ENCODE measurements at places on chromosomes 7 and 10.

DNA sequence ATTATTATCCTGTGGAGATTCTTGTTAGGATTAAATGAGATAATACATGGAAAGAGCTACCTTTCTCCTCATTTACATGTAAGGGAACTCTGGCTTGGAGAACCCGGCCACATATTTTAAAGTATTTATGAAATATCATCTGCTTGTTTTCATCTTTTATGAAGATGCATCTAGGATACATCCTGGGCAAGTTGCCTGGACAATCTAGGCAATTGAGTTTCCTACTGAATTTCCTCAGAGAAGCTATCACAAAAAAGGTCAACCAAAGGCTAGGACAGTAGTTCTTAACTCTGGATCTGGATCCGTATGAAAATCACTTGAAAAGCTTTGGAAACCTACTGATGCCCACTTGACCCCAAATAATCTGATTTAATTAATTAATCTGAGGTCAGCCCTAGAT is 140.7 kb downstream of the MTPAP start:
- DNase-seq: no peak

- no peak for DNase-seq
Observed at GRCh38 chr10:132869621-132870020, 72.7 kb downstream of the CFAP46 start.

DNA sequence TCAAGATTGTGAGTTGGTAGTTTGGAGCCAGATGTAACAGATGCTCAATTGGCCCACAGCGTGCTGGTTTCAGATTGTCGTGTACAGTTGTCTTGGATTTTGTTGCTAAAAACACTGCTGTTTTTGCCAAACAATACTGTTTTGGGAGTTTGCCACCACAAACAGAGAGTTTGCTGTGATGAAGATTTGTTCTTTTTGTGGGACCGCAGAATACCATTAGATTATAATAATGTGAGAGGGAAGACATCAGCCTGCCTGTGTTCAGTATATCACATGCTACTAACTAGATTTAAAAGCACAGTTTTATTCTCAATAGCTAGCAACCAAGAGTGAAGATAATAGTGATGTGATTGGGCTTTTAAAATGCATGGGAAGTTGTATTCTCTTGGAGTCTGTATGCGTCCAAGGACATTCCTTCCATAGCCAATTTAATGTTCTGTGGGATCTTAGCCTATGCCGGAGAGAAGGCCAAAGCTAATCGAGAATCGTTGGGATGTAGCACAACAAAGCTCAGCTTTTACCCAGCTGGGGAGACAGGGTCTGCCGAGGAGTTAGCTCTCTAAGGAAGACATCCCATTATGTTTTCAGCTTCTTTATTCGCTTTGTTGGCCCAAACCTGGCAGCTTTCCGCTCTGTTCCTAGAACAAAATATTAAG is 18.7 kb upstream of the ITGA8 start:
- no peak for DNase-seq

GRCh38 chr7:137328373-137329120 is 15.0 kb downstream of the PTN start:
- no peak for DNase-seq

DNA sequence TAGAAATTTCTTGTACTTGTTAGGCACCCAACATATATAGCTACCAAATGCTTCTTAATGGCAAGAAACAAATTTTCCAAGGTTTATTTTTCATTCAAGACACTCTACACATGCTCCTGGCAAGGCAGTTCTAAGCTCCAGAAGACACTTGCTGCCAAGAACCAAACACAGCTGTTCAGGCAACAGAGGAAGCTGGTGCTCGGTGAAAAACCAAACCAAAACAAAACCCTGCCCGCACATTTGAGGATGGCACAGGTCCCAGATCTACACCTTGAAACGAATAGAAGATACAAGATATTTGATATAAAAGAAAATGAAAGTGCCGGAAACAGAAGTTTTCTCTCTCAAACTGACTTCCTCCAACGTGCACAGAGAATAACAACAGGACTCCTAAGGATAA is 4.9 kb upstream of the DNTT start:
- peak; percentile 62 for DNase-seq

- DNase-seq: peak; percentile 69
Observed at GRCh38 chr10:12484941-12485805, 135.8 kb downstream of the CAMK1D start.

DNA sequence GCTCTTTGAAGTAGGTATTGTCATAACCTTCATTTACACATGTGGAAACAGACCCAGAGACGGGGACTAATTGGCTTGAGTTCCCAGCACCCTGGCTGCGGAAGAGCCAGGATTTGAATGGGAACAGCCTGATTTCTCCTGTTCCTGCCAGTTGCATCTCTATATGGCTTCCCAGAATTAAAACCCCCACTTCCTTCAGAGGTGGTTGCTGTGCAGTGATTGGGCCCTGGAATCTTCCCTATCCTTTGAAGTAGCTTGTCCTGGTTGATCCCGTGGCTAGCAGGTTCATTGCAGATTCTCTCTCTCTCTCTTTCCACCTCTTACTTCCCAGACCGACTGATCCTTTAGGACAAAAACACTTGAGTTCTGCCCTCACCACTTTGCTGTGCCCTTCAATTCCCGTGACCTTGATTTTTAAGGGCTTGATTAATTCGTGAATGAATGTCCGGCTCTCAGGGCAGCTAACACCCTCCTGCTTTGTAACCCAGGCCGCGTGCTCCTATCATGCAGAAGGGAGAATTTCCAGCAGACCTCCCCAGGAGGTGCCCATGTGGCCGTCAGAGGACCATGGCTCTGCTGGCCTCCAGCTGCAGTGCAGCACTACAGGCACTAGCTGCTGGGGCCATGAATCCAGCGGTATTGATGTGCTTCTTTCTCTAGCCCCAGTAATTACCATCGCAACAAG is 120.6 kb upstream of the AGK start:
- no peak for DNase-seq

DNA sequence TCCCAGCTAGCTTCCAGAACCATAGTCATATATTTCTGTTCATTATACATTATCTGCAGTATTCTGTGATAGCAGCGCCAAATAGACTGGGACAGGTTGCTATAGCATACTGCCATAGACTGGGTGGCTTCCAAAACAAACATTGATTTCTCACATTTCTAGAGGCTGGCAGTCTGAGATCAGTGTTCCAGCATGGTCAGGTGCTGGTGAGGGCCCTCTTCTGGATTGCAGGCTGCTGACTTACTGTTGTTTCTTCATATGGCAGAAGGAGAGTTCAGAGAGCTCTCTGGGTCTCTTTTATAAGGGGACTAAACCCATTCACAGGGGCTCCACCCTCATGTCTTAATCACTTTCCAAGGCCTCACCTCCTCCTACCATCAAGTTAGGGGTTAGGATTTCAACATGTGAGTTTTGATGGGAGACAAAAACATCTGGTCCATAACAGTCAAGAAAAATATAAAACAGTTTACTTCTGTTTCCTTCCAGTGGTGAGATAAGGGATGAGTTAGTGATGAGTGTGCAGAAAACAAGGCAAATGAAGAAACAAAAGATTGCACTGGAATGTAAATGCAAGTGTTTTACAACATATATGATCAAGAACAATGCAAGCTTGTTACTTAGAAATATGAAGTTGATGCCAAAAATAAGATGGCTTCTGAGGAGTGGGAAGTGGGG is 399.0 kb upstream of the C7orf33 start:
- DNase-seq: no peak

DNA sequence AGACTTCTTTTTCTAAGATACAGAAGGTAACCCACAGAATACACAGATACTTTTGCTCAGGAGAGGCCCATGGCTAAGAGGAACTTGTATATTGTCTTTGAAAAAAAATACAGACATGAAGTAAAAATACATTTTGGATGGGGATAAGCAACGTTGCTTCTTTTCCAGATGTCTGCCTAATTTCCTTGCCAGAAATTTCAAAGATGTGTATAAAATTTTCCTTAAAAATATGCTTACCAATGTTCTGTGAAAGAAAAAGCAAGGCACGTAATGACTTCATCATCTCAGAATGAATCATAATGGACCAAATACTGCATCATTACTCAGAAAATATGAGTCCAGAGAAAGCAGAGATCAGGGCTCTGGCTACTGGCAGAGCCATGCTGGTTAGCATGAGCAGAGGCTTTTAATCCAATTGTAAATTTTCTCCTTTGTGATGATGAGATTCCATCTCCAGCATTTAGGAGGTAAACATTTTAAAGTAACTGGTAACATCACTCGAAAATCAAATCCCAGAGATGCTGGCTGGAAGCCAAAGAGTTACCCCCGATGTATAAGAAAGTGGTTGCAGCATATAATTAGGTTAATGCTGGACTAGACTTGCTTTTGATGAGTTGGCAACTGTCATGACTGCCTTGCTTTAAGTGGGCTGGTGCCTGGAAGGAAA is 272.5 kb downstream of the SEMA3A start:
- DNase-seq: no peak

DNA sequence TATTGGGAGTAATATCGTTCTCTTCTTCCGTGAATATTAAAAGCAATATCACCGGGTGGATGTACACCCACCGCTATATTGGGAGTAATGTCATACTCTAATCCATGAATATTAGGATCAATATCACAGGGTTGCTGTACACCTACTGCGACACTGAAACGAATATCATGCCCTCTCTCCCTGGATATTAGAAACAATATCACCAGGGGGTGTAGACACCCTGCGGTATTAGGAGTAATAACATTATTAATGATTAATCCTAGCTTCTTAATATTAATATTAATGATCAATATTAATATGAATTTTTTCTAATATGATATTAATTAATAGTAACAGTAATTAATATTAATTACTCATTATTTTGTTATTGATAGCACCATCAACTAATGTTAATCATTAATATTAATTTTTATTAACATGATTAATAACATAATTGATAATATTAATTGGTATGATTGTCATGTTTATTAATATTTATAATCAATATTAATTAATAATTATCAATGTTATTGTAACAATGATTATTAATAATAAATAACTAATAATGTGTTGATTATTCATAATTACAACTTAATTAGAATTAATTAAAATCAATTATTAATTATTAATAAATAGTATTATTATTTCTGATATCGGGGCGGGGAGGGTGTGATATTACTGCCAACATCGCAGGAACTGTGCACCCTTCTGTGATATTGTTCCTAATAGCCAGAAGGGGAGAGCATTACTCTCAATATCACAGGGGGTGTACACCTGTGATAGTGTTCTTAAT is 121.3 kb upstream of the C1GALT1 start:
- DNase-seq: no peak

DNA sequence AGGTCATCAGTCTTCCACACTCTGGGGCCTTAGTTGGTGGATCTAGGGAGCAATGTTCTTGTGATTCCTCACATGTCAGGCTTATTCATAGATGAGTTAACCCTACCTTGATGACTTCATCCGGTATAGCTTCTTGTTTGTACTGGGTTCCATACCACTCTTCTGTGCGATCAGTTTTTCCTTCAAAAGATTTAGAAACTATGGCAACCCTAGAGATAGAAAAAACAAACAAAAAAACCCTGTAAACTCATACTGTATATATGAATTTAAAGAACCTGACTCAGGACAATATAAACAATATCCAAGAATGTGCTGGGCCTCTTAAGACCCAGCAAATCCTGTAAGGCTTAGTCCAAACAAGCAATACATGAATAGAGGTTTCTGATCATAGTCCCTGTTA is 83.5 kb downstream of the IDE start:
- no peak for DNase-seq

GRCh38 chr7:155195939-155196523 is 101.6 kb upstream of the INSIG1 start:
- no peak for DNase-seq

GRCh38 chr10:20975236-20975635 is 78.1 kb upstream of the NEBL start:
- peak; percentile 0 for DNase-seq

DNA sequence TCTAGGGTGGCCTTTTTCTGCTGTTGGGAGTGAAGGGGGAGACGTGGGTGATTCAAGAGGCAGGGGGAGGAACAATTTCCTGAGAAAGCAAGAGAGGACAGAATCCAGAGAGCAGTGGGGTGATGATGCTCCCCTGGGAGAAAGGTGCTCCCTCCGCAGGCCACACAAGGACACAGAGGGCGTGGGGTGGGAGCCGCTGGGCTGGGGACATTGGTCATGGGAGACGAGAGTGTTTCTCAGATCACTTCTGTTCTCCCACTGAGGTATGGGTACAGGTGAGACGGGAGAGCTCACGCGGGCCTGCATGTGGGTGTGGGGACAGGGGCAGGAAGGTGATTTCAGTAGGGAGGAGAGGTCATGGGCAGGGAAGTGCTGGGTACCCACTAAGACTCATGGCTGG is 259.5 kb upstream of the CTBP2 start:
- DNase-seq: no peak

GRCh38 chr10:131882151-131882550 is 18.7 kb upstream of the PPP2R2D start:
- no peak for DNase-seq

DNA sequence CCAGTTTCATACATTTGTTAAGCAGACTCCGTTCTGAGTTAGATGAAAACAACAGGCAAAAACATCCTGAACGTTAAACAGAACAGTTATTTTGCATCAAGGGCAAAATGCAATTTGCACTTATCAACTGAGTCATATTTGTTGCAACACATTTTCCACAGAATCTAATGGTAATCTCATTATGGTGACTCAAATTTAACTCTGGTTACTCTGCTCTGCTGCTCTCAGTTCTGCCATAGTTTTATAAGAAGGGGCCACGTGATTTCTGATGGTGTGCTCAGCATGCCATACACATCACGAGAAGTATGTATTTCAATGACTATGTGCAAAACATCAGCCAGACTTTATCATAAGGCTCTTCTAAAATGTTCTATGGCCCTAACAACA is 148.8 kb downstream of the CHCHD3 start:
- DNase-seq: no peak

DNA sequence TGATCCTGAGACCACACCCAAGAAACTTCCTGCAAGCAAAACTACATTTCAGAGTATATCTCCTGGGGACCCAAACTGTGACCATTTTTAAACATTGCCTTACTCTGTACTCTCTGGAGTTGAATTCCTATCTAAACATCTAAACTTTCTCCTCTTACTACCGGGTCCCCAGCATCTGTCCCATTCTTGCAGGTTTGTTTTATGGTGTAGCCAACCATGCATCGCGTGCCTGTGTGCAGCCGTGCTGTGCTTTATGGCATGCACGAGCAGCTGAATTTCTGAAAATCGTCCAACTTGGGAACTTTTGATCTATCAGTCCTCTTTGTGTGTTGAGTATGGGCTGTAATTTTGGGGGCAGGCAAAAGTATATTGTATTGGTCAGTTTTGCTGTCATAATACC is 423.8 kb upstream of the DPP6 start:
- no peak for DNase-seq

- peak; percentile 86 for DNase-seq
Observed at GRCh38 chr10:132443605-132443982, 46.6 kb downstream of the PWWP2B start.

GRCh38 chr7:118280319-118281012 is 56.0 kb downstream of the ANKRD7 start:
- DNase-seq: no peak

All from activated CD4-positive, alpha-beta T cell treated with anti-CD3 and anti-CD28 coated beads, Interleukin-2, amount 10 ng/mL, durations not matched to agents 24 days and 14 days (primary cell).